ENCODE measurements at places on chromosomes 5 and 9.

GRCh38 chr9:27118916-27119315 lies 9.9 kb downstream of the TEK start:
- DNase-seq: no peak

DNA sequence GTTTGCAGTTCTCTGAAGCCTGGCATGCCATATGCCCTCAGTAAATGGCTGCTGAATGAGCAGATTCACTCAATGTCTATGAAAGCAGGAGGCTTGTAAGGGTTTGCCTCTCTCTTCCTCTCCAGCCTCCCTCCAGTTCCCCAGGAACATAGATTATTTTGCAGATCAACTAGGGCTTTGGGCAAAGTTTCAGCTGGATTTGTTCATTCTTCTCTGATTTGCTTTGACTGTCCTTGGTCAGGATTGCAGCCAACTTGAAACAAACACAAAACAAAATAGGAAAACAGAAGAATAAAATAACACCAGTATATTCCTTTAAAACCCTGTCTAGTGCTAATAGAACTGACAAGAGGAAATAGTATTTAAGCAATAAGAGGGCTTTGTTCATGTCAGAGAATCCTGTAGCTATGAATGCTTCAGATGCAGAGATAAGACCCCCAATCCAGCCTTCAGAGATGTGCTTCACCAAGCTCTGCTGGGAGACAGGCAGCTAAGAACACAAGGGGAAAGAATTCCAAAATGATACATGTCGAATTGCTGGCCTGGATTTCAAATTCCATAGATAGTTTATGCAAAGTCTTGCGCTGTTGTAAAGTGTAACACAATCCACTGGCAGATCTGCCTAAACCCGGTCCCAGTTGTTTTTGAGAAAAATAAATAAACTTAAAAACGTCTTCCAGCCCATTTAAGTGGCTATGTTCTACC lies 174.3 kb downstream of the PAPPA start:
- no peak for DNase-seq

DNA sequence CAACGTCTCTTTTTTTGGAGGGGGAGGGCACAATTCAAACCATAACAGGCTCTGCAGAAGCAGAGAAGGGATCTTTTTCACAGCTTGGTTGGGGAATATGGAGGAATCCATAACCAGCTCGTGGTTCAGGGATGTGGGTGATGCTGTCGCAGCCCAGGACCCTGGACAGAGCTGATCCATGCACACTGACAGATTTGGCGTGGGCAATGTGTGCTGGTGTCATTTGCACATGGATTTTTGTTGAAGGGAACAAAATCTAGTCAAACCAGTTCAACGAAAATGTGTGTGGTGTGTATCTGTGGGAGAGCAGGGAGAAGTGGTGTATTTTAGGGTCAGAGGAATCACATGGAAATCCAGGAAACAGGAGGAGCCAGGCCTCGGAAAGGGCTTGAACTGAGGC lies 4.2 kb downstream of the DOCK2 start:
- DNase-seq: peak; percentile 52

- DNase-seq: no peak
Observed at GRCh38 chr5:22372376-22372775, 480.8 kb downstream of the CDH12 start.

DNA sequence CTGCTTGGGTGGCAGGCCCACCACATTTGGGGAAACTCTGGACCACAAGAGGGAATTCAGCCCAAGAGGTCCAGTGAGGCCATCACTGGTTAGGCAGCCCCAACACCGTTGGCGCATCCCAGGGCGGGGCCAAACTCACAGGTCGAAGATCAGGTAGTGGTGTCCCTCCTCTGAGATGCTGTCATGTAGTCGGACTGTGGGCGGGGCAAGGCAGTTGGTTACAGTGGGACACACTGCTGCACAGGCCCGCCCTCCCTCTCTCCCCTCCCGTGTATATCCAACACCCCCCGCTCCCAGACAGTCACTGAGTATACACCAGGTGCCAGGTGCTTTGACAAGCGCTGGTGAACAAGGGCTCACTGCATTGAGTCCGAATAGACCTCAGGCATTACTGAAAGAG lies 32.1 kb downstream of the CAMK2A start:
- no peak for DNase-seq

DNA sequence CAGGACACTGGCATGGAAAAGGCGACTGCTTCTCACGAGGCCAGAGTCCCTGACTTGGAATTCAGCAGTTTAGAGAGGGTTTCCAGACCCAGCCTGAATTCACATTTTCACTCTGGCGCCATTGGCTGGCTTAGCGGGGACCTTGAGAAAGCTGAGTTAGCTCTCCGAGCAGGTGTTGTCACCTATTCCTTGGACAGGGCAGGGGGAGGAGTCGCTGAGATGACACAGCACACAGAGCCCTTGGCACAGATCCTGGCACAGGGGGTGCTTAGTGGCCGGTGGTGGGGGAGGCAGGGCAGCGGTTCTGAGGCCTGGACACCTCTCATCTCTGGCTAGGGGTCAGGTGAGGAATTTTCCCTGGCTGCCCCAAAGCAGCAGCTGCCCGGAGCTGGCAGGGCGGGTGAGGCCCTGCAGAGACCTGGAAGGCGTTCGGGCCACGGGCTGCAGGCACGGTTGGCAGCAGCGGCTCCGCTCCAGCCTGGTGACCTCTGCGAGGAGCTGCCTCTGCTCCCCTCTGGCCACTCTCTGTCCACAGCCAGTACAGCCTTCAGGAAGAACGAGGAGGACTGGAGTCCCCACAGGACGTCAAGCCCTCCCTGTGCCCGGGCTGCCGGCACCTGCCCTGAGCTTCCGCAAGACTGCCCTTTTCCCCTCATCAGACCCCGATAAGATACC lies 72.4 kb upstream of the RAPGEF1 start:
- DNase-seq: no peak

GRCh38 chr5:142466195-142466971 lies 141.6 kb upstream of the SPRY4 start:
- DNase-seq: no peak

GRCh38 chr5:101751105-101751504 lies 545.0 kb downstream of the SLCO4C1 start:
- no peak for DNase-seq

- no peak for DNase-seq
Observed at GRCh38 chr5:56279291-56279690, 46.2 kb upstream of the ANKRD55 start.

GRCh38 chr9:72936679-72937078 lies 16.2 kb downstream of the ALDH1A1 start:
- DNase-seq: no peak

GRCh38 chr5:165104611-165105010 lies 1599.2 kb downstream of the MAT2B start:
- DNase-seq: no peak

DNA sequence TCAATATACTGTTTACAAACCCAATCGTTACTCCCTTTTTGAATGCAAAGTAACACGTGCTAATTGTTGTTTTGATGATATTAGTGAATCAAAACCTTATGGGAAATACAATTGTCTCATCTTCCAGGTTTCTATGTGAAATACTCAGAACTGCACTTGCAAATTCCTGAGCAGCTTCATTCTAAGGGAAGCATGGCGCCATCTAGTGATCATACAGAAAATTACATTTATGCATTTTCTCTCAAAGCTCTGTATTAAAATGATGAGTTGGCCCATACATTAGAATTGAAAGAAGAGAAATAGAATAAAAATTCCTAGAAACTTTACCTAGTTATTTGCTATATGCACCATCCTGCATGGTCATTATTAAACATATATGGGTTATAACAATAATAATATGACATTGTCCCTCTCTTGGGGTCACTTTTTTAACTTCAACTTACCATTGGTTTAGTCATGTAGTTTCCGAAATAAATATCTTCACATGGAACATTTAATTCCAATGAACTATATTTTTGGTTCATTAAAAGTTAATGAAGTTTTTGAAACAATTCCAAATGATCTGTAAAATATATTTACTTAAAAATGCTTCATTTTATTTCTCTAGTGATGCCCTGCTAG lies 220.0 kb downstream of the PDE4D start:
- no peak for DNase-seq

GRCh38 chr5:14245132-14245925 lies 102.2 kb downstream of the TRIO start:
- no peak for DNase-seq

DNA sequence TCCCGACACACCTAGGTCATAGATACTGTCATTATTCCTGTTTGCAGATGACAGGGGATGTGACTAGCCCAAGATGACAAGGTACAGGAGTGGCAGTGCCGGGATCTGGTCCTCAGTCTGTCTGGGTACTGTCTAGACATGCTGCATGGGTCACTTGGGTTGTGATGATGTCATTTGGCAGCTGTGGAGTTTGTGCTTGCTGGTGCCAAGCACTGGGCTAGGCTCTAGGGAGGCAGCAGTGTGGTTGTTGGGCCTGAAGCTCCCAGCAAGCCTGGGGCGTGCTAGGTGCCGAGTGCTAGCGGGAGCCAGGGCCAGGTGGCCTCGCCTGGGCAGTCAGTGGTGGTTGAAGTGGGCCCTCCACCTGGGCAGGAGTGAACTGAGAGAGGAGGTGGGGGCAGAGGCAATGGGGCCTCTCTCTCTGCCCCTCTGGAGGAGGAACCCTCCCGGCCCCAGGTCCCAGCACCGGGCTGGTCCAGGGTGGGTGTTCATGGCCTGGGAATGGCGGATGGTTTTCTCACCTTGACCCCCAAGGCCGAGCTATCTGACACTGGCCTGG lies 8.8 kb upstream of the ASB6 start:
- no peak for DNase-seq

- DNase-seq: no peak
Observed at GRCh38 chr5:162240734-162241133, 173.2 kb downstream of the GABRG2 start.

DNA sequence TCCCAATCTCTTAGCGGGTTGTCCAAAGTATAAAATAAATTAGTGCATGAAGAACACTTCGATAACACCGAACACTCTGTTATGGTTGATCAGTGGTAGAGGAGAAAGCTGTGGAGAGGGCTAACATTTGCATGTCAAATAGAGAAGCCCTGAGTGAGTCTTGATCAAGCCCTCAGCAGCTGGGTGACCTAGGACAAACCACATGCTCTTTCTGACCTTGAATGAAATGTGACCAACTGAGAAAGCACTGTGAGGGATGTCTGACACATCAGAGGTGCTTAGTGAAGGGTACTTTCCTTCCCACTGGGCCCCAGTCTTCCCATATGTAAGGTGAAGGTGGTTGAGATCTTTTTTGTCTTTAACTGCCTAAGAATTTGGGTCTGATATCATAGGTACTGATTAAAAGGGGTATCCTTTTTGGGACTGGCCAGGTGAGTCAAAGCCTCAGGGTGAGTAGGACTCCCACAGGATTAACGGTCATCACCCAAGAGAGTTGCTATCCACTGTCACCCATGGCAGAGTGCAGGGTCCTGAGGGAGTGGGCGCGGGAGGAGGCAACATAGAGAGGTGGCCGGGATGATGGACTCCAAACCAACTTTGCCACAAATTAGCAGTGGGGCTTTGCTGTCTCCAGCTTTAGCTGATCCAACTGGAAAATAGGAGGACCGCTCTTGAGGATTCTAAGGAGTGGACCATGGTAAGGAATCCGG lies 53.5 kb downstream of the KIF4B start:
- no peak for DNase-seq

DNA sequence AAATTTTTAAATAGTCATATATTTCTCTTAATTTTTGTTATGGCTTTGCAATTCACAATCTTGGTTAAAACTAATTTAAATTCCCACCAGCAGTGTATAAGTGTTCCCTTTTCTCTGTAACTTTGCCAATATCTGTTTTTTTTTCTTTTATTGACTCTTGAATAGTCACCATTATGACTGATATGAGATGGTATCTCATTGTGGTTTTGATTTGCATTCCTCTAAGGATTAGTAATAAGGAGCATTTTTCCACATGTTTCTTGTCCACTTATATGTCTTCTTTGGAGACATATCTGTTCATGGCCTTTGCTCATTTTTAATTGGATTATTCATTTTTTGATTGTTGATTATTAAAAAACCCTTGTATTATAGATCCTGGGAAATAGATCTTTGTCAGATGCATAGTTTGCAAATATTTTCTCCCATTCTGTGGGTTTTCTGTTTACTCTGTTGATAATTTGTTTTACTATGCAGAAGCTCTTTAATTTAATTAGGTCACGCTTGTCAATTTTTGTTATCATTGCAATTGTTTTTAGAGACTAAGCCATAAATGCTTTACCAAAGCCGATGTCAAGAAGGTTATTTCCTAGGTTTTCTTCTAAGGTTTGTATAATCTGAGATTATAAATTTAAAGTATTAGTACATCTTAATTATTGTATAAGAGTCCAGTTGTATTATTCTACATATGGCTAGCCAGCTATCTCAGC lies 610.9 kb downstream of the CHSY3 start:
- DNase-seq: no peak

DNA sequence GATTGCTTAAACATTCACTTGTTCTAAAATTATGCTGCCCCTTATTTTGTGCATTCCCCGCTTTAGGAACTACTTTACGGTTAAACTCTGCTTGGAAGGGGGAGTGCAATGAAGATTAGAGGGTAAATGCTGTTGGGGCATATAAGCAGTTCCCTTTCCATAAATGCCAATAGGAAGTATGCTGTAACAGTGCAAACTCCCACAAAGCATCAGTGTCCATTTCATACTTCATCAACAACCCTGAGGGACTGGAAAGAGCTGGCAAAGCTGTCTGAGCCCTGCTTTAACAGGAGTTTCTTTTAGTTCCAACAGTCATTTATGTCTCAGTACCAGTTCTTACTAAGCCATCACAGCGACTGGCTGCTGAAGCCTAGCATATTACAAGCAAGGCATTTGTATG lies 1.8 kb downstream of the ACTL7A start:
- no peak for DNase-seq

DNA sequence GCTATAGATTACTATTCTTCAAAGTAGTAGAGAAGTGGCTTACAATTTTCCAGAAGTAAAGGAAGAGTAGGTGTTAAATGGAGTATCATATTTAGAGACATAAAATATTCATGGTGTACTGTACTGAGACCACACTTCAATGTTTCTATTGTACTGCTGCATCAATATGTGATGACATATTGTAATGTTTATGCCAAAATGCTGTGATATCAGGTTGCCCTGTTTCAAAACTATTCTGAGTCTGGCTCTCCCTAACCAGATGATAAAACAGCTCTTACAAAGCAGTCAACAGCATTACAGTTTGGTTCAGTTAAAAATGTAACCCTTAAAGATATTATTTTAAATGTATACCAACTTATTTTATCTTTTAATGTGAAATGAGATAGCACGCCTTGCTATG lies 30.8 kb upstream of the ACOT12 start:
- no peak for DNase-seq

- DNase-seq: no peak
Observed at GRCh38 chr5:172740428-172741205, 30.4 kb downstream of the DUSP1 start.

GRCh38 chr5:101897914-101898313 lies 398.2 kb downstream of the SLCO4C1 start:
- DNase-seq: no peak

DNA sequence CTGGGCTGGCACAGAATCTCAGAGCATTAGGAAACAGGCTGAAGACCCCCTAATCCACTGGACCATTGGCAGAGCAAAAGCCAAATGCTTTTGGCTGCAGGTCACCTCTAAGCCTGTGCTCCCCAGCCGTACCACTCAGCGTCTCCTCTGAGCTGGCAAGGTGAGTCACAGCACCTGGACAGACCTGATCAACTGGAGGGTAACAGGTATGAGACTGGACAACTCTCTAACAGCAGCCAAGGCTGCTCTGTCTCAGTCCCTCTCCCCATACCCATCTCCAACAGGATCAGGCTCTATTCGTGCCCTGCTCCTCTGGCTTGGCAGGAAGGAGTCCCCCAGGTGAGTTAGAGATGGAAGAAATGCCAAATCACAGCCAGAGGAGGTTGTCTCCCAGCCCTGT lies 4.7 kb downstream of the GOLGA2 start:
- no peak for DNase-seq

Measured in mesothelial cell of epicardium (in vitro differentiated cells).